ENCODE measurements at places on chromosomes 16 and 17.

DNA sequence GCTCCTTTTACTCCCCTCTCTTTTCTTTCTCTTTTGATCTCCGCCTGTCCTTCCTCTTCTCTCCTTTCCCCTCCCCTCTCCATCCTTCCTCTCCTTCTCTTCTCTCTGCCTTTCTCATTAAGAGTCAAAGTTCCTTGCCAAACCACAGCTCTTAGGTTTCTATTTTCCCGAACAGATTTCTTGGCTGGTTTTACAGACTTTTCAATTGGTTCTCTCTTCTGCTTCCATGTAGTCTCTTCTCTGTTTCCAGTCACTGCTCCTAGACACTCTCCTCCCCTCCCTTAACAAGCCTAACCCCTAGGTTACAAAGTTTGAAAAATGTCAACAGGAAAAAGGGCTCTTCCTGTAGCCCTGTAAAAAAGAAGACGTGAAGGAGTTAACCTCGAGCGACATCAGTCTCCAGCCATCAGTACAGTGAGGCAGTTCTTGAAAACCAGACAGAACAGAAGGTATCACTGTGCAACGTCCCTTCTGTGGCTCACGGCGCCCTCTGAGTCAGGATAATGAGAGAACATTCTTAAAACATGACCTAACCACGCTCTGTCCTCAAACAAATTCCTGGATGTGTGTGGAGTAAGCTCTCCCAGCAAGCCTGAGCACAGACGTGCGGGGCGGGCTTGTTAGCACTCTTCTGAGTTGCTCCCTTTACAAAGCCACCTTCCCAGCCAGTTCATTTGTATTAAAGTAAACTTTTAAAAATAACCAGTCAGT lies 11.6 kb upstream of the MARCHF10 start:
- no peak for DNase-seq

GRCh38 chr16:89034573-89034961 lies 57.6 kb upstream of the CBFA2T3 start:
- no peak for DNase-seq

DNA sequence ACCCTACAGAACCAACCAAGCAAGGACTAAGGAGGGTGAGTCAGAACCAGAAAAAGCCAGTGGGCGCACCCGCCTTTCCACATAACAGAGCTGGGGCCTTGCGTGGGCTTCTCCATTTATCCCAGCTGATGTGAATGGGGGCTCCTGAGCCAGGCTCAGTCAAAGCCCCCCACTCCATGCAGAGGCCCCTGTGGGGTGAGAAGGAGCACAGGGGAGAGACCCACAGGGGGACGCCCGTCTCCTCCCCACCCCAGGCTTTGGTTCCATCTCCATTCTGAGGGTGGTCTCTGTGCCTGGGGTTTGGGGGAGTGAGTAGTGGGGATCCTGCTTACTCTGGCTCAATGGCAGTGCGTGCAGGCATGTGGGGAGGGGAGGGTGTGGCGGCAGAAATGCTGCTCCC lies 210.1 kb upstream of the TNRC6C start:
- DNase-seq, result no peak

DNA sequence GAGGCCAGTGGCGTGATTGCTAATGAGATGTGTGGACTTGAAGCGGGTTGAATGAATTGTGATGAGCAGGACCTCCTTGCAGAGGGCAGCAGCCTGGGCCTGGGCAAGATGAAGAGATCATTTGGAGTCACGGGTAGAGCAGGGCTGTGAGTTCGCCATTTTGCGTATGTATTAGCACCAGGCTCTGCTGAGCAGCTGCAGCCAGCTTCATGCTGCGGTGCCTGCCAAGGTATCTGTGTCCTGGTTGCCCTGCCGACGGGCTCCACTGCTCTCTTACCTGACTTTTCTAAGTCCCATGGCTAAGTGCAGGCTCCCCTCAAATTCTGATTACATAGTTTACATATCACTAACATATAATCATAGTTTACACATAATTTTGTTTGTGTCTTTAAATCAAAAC lies 295.7 kb downstream of the SNX29 start:
- DNase-seq, result no peak

DNA sequence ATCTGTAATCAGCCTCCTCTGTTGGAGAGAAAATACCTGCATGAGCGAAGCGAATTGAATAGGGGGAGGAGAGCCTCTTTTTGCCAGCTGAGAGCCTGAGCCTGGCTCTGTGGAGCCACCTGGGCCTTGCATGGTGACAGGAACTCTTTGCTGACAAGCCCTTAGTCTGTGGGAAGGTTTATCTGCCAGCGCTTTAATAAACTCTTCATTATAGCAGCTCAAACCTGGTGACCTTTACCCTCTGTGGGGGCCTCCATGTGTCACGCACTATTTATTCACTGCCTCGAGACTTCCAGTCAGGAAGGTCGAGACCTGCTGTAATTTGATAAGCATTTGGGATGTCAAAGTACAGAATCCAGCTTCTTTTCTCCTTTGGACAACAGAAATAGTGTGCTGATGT lies 282.6 kb downstream of the CBLN1 start:
- DNase-seq, result no peak

DNA sequence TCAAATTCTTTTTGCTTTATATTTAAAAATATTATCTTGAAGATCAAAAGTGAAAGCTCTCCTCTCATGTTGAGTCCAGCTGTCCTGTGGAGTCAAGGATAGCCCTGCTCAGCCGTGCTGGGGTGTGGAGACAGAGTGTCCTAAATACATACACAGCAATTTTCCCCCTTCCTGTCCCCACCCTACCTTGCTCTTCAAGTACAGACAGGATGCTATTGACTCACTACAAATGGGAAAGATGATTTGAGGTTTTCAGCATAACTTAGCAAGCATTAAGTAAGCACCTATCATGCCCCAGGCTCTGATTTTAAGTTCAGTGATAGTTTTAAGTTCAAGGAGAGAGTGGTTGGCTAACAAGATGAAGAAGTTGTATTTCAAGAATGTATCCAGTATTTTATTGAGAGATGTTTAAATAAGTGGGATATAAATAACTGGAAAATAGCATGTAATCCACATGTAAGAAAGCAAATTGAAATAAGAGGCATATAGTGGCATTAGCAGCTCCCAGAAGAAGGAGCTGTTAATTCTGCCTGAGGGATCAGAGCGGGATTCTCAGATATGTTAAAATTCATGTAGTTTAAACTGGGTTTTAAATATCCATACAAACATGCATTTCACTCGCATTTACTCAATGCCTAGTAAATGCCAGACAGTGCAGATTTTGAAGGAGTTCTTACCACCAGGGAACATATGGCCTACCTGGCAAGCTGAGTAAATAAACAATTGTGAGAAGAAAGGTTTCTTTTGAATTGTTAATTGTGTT lies 183.5 kb upstream of the ANKFN1 start:
- no peak for DNase-seq

DNA sequence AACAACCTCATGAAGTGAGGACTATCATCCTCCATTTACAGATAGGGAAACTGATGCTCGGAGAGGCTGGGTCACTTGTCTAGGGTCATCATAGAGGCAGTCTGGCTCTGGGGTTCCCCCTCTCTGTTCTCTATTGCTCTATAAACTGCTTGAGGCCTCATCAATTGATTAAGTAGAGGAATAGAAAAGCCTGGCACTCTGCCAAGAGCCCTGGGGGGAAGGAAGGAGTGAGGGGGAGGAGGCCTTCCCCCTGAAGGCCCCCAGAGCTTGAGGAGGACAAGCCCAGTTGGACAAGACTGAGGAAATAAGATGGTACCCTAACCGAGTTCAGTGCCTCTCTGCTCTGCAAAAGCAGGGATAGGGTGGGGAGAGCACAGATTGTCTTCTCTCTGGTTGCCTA lies 21.0 kb downstream of the SDK2 start:
- DNase-seq, result no peak

GRCh38 chr17:65953316-65954147 lies 238.4 kb downstream of the CEP112 start:
- no peak for DNase-seq

All from T-helper 17 cell (primary cell).